ENCODE measurements at places on chromosomes 3 and 15.

DNA sequence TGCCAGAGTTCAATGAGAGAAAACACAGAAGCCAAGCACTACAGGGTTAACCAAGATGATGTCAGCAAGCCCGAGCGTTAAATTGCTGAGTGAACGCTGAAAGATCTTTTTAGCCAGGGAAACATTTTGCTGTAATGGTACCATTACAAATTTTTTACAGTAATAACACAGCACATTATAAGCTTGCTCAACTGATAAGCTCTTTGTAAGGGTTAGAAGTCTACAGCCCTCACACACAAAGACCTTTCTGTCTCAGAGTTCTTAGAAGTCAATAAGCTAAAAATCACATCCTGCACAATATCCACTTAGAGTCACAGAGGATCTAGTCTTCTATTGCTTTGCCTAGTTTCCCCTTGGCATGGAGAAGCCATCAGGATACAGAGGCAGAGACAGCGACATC, 29.9 kb downstream of the CHSY1 start:
- DNase-seq, result no peak

DNA sequence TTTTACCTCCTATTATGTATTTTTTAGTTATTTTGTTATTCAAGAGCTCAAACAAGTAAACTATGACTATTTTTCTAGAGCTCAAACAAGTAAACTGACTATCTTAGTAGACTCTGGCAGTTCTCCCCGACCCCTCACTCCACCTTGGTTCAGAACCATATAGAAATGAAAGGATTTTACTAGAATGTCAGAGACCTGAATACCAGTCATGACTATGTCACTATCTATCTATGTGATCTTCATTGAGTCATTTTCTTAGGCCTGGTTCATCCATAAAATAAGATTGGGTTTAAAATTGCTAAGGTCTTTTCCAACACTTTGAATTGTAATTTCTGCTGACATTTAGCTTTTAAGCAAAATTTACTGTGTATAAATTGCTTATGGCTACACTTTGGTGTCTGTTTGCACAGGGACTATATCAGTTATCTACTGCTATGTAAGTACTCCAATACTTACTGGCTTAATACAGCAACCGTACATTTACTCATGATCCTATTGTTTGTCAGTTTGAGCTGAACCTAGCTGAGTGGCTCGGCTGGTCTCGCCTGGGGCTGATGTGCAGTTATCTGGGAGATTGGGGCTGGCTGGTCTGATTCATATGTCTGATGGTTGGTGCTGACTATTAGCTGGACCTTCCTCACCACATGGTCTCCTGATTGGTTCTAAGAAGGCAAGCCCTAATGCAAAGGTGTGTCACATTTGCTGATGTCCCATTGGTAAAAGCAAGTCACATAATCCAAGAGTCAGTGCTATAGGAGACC, 37.0 kb downstream of the RASA2 start:
- no peak for DNase-seq

DNA sequence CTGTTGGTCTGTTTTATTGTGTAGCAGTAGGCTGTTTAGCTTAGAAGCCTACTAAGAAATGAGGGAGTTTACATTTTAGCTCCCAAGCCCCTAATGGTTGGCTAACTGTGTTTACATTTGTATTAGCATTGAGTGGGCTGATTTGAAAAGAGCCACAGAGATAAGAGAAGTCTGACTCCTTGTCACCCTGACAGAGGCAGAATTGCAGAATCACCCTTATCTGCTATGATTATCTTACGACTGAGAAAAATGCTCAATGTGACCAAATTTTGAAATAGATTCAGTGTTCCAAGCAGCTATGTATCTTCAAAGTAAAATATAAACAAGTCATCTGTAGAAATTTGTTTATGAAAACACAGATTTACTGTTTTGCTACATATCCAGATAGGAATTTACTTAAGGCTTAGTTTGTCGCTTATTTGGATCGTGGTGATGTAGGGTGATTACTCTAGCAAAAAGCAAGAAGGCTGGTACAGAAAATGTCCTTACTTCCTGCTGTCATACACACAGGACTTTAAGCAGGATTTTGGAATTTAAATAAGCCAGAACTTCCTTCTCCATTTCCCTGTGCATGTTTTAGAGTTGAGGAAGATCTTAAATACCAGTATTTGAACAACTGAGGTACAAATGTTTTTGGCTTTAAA, 19.0 kb downstream of the SEMA6D start:
- DNase-seq, result no peak

- no peak for DNase-seq
Measured at GRCh38 chr3:14127516-14128161, 2.8 kb downstream of the TMEM43 start.

- DNase-seq, result no peak
Measured at GRCh38 chr15:90471126-90471525, 58.6 kb upstream of the CRTC3 start.

GRCh38 chr3:149266736-149267135, 45.1 kb upstream of the CP start:
- DNase-seq, result no peak

- no peak for DNase-seq
Measured at GRCh38 chr3:185081521-185081920, 71.3 kb downstream of the C3orf70 start.

DNA sequence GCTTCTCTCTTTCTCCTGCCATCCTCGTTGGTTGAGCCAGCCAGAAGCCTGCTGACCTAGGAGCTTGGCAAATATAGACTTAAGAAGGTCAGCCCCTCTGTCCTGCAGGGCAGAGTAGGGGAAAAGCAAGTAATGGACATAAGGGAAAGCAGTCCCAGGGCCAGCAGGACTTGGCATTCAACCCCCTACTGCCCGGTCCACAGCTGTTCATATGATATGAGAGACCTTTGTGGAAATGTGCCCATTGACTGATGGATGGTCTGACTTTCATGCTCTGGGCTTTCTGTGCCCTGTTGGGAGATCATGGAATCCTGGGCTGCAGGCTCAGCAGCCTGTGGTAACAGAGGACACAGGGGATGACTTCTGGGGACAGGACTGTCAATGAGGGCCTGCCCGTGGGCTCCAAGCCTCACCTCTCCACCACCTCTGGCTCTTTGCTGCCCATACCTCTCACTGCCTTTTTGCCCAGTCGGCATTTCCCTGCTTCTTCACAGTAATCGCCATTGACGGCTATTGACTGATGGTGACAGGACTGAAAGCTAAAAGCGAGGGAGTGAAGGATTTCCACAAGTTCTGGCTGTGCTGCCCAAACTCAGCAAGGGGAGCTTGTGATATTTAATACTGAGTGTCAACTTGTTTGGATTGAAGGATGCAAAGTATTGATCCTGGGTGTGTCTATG, 60.0 kb upstream of the NMNAT3 start:
- DNase-seq, result no peak
